ENCODE measurements at places on chromosomes 7 and 10.

DNA sequence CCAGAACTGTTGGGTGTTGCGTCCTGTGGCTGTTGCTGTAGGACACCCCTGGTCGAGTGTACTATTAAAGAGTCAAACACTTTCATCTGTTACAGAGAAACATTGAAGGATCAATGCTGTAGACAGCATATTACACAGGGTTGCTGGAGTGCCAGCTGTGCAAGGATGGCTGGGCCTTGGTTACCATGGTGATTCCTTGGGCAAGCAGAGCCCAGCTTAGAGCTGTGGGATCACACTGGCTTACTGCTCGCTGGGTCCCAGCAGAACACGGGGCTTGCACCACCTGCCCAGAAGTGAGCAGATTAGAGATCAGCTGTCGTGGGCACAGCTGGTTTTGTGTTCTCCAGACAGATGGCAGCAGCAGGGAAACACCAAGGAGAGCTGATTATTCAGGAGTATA lies 76.0 kb downstream of the GPR141 start:
- no peak for DNase-seq
- no peaks in the 10 kb centered on the region for H3K27me3 ChIP-seq
- no peak overlapping the region for H3K4me3 ChIP-seq

DNA sequence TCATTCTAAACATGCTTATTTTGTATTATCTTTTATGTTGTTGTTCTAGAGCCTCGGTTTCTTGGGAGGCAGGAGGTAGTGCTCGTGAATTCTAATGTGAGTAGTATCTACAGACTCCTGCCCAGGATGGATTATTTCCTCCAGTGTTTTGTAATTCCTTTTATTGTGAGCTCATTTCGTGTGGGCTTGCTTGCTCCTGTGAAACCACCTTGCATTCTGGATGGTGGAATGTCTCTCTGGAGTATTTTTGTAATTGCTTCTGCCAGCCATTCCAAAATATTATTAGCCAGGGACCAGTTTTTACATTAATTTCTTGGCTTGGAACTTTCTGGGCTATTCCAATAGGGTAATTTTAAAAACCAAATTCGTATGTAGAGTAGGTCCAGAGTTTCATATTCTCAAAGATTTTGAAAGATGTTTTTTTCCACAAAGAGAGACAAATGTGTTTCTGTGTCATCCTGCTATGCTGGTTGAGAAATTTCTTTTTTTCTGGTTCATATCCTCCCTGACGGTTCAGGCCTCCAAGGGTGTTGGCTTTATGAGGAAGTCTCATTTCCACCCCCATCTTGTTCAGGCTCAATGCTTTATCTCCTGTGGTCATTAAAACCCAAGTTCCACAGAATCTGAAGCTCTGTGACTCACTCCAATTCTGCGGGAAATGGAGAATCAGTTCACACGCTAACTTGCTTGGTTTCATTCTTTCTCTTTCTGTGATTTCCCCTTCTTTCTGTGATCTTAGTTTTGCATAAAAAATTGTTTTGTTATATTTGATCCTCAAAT lies 41.7 kb upstream of the CALD1 start:
- no peaks in the 10 kb centered on the region for H3K4me1 ChIP-seq
- H3K4me3 ChIP-seq, result no peak overlapping the region
- no peak overlapping the region for H3K27ac ChIP-seq
- no peaks in the 10 kb centered on the region for H3K27me3 ChIP-seq

GRCh38 chr10:129963641-129964501 lies at the start of gene EBF3:
TSS of gene EBF3 (minus strand) at chr10:129964274. CDS start at chr10:129963768, 506 bp downstream.
- H3K36me3 ChIP-seq, result no peaks in the 10 kb centered on the region
- peaks cover 7% of the 10 kb centered on the region for H3K4me1 ChIP-seq
- peak within 1 kb of the TSS; percentile 32 for H3K4me3 ChIP-seq
- H3K27ac ChIP-seq, result no peak within 1 kb of the TSS
- H3K27me3 ChIP-seq, result peaks cover 8% of the 10 kb centered on the region

GRCh38 chr10:114077347-114077746 lies 33.7 kb downstream of the ADRB1 start:
- H3K4me1 ChIP-seq, result no peaks in the 10 kb centered on the region
- no peak overlapping the region for H3K4me3 ChIP-seq
- H3K36me3 ChIP-seq, result no peaks in the 10 kb centered on the region
- no peak overlapping the region for H3K27ac ChIP-seq
- DNase-seq, result no peak
- H3K27me3 ChIP-seq, result no peaks in the 10 kb centered on the region

DNA sequence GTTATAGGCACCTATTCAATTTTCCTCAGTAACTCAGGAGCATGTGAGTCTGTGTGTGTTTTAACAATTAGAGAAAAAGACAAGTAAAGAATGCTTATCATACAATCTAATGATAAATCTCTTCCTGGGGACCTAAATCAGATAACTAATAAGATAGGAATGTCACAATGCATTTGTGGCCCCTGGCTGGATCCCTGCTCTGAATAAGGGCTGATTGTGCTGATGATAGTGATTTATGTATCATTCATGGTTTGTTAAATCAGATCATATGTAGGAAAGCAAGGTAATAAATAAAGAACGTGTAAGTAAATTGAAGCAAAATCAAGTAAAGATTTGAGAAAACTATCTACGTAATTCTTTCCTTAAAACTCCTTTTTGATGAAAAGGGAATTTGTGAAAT lies 145.9 kb downstream of the C7orf25 start:
- H3K4me3 ChIP-seq, result no peak overlapping the region
- DNase-seq, result no peak
- no peak overlapping the region for H3K27ac ChIP-seq
- H3K27me3 ChIP-seq, result no peaks in the 10 kb centered on the region

- H3K27ac ChIP-seq, result no peak overlapping the region
- H3K27me3 ChIP-seq, result no peaks in the 10 kb centered on the region
- no peaks in the 10 kb centered on the region for H3K4me1 ChIP-seq
- no peak for DNase-seq
- H3K4me3 ChIP-seq, result no peak overlapping the region
These were observed 275.0 kb downstream of the PTEN start for GRCh38 chr10:88138319-88138848.

GRCh38 chr10:69366738-69367137 lies 50.0 kb downstream of the TACR2 start:
- H3K36me3 ChIP-seq, result peaks cover 81% of the 10 kb centered on the region
- H3K4me1 ChIP-seq, result no peaks in the 10 kb centered on the region
- no peak overlapping the region for H3K4me3 ChIP-seq

Data from naive thymus-derived CD4-positive, alpha-beta T cell (primary cell).